ENCODE measurements at places on chromosomes 3 and 15.

GRCh38 chr3:89974903-89975519, 867.6 kb downstream of the EPHA3 start:
- no peak for DNase-seq

DNA sequence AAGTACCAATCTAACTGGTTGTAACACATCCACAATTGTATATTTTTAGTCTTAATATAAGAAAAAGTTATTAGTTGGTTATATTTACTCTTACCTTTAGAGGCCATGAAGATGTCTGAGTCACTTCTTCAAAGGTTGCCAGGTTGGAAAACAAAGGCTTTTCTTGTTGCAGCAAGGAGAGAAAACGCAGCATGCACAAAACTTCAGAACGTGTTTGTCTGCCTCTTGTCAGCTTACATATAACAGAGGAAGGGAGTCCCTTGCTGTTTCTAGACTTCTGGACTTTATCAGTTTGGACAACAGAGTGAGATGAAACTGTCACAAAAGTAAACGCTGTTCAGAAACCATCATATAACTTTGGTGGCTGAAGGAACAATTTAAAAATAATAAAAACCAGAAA, at the start of gene PLSCR5:
TSS of gene PLSCR5 (minus strand) at position 241 of the 400 bp plus-strand sequence. CDS start at position 107, 134 bp downstream.
- no peak for DNase-seq

DNA sequence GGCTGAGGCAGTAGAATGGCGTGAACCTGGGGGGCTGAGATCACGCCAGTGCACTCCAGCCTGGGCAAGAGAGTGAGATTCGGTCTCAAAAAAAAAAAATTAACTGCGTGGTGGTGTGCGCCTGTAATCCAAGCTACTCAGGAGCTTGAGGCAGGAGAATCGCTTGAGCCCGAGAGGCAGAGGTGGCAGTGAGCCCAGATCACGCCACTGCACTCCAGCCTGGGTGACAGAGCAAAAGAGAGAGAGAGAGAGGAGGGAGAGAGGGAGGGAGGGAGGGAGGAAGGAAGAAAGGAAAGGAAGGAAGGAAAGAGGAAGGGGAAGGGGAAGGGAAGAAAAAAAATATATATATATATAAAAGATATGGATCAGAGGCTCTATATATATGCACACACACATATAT, 6.0 kb downstream of the TM4SF19 start:
- DNase-seq: no peak

- DNase-seq: no peak
Observed at GRCh38 chr15:48020166-48020565, 100.6 kb upstream of the SLC24A5 start.

GRCh38 chr3:23685541-23686258, 120.1 kb upstream of the UBE2E1 start:
- DNase-seq: no peak

- DNase-seq: no peak
Observed at GRCh38 chr3:108073764-108074431, 16.9 kb downstream of the CD47 start.

- no peak for DNase-seq
Observed at GRCh38 chr3:172666181-172666872, 44.5 kb downstream of the NCEH1 start.

All from GM19239 (cell line).